ENCODE measurements at places on chromosomes 5 and 9.

- no peak for DNase-seq
Measured at GRCh38 chr5:108263338-108263737, 118.6 kb downstream of the FBXL17 start.

GRCh38 chr9:77922591-77922990, 109.0 kb downstream of the GNAQ start:
- no peak for DNase-seq

- no peak for DNase-seq
Measured at GRCh38 chr9:111037708-111038330, 451 bp downstream of the LPAR1 start.

DNA sequence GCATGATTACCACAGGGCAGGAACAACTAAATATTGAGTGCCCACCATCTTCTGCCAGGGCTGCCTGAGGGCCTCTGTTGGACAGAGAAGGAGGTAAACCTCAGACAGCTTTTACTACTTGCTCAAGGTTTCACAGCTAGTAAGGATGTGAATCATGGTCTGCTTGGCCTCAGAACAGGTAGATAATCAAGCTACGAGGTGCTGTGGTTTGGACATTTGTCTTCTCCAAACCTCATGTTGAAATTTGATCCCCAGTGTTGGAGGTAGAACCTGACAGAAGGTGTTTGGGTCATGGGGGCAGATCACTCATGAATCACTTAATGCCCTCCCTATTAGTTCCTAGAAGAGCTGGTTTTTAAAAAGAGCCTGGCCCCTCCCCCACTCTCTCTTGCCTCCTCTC, 541.2 kb upstream of the TRPC7 start:
- DNase-seq: no peak

DNA sequence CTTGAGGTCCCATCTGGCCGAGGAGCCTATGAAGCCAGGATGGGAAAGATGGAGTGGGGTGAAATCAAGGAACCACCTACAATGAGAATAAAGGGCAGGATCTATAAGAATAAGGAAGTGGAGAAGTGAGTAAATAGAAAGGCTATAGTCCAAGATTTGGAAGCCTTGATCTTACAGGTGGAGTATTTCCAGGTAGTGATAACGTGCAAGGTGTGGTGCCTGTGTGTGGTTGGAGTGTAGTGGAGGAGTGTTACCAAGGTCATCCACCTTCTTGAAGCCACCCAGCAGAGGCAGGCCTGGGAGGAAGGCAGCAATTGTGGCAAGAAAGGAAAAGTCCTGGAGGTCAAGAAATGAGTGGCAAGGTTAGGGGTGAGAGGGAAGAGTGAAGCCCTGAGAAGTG, 72.9 kb downstream of the IQGAP2 start:
- no peak for DNase-seq

- no peak for DNase-seq
Measured at GRCh38 chr5:144179226-144179625, 8.6 kb downstream of the KCTD16 start.

GRCh38 chr9:126440940-126441339, 114.3 kb downstream of the MVB12B start:
- DNase-seq: no peak

DNA sequence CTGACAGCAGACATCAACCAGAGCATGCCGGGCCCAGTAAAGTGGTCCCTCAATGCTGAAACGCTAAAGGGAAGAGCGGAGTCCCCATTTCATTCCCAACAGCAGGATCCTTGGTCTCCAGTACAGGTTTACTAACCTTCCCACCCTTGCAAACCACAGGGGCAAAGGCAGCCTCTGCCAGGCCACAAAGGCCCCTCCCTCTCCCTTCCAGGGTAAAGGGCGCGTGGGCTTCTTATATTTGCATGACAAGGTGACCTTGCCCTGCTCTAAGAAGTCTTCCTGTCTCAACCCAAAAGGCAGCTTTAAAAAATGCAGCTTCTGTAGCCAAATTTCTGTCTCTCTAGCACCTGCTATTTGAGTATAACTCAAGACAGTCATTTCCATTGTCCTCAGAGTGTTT, 131.5 kb upstream of the PTCH1 start:
- DNase-seq: no peak

- DNase-seq: no peak
Measured at GRCh38 chr9:73613092-73613701, 461.5 kb downstream of the ANXA1 start.

DNA sequence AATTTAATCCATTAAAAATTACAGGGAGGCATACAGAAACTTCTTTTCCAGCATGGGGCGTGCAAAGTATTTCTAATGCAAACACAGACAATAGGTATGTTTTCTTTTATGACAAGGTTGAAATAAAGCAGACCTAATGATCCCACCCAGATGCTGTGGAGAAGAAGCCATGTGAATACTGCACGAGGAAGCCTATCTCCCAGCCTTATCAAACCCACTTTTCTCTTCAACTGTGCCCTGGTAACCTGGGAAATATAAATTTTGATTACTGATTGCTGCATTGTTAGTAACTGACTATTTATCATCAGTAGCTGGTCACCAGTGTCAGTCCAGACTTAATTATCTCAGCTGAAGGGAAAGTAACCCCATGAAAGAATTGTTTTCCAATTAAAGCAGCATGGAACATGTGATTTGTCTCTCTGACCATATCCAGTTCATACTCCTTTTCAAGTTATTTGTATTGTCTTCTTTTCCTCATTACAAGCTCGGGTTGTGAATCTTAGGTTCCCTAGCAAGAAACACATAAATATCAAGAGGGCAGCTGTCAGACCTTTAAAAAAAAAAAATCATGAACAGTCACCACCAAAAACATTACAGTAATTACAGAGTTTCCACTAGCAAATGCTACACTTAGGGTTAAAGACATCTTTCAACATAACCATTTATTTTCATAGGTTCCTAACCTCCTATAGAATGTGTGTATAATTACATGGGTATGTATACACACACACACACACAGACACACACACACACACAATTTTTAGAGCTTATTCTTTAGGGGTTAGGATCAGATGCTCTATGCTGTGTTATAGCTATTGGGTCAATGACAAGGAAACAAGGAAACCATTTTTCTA, 50.3 kb downstream of the SEMA6A start:
- no peak for DNase-seq

DNA sequence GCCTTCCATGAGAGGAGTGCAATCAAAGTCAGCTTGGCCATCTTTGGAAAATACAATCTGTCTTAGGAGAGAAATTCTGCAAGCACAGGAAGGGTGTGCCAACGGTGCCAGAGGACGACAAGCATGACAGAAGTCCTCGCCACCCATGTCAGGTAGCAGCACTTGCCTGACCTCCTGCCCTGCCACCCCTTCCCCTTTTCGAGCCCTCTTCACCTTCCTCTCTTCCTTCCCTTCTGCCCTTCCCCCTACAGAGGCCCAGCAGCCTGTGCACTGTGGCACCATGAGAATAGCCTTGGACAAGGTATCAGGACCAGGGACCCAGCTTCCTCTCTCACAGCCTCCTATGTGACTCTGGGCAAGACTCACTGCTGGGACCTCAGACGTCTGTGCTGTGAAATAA, 5.3 kb upstream of the UBE2QL1 start:
- no peak for DNase-seq

GRCh38 chr5:144469106-144469505, 298.4 kb downstream of the KCTD16 start:
- no peak for DNase-seq

DNA sequence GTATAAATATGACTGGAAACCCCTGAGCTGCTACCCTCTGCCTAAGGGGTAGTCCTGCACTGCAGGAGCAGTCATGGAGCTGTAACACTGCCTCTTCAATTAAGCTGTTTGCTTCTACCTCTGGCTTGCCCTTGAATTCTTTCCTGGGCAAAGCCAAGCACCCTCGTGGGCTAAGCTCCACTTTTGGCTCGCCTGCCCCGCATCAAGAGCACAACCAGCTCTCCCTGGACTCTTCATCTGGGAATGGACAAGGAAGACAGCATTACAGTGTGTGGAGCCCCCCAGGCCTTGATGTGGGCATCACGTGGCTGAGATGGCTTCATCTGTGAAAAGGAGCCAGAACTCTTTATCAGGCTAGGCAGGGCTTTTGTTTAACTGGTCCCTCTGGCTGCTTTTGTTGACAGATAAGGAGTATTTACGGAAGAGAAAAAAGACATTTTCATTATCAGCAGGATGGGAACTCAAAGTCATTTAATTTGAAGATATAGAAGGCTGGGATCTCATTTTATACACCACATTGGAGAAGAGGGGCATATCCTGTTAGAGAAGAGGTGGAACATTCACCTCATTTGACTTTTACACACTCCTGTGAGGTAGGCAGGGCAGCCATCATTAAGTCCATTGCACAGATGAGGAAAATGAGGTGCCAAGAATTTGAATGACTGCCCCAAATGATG, 137.8 kb downstream of the SEMA6A start:
- no peak for DNase-seq

DNA sequence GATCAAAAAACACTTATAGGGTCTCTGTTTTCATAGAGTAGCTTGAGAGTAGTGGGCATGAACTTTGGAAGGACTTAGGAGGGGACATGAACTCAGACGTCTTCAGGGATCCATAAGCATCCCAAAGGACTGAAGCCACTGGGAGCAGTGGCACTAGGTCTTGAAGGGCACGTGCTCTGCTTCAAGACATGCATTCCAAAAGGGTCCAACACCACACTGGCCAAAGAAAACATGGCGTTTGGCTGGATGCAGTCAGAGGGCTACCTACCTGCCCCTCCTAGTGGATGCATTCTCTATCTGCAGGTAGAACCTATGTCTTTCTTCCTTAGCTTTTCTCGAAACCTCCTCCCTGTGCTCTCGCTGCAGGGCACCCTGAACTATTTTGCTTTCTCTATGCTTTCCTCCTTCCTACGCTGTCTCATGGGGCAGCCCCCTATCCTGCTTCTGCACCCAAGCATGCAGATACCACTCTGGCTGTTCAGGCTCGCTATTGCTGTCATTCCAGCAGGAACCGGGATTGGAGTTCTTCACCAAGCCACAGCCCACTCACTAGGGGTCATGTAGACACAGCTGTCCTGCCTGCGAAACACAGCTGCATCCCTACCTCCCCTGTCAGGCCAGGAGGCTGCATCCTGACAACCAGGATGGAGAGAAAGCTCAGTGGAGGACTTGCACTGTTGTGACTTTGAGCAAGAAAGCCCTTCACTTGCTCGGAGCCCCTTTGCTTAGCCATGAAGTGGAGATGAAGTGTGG, 11.9 kb downstream of the FAM240B start:
- DNase-seq: no peak

GRCh38 chr5:133508845-133509741, 103.2 kb downstream of the FSTL4 start:
- DNase-seq: no peak

- DNase-seq: no peak
Measured at GRCh38 chr5:16935231-16936149, 598 bp downstream of the MYO10 start.

DNA sequence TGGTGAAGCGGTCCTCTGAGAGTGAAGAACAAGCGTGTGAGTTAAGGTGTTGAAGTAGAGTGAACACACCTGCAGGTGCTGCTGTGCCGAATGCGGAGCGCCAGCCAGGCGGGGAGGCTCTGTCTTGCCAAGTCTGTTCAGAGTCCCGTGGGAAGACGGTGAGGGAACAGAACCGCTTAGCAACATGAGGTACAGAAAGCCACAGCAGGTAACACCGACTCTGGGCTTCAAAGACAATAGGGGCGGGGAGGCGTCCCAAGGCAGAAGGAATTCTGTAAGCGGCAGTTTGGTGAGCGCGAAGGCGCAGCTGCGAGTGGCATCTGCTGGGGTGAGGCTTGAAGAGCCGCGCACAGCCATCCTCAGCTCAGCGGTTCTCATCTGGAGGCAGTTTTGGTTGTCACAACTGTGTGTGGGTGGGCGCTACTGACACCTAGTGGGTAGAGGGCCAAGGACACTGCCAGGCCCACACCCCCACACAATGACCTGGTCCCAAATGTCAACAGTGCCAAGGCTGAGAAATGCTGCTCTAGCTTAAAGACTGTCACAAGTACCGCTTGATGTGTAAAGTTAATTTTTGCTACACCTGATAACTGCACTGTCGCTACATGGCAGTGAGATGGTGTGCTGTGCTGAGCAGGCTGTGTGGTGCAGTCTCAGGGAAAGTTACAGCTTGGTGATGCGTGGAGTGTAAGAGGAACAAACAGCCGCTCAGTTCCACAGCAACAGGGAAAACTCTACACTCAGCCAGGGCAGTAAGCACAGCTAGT, 67.4 kb upstream of the TBC1D9B start:
- DNase-seq: peak; percentile 8

- DNase-seq: no peak
Measured at GRCh38 chr9:127225801-127226625, 38.6 kb upstream of the GARNL3 start.

- no peak for DNase-seq
Measured at GRCh38 chr5:87116825-87117512, 150.7 kb upstream of the RASA1 start.

- DNase-seq: no peak
Measured at GRCh38 chr5:149414405-149415065, 35.4 kb upstream of the IL17B start.

DNA sequence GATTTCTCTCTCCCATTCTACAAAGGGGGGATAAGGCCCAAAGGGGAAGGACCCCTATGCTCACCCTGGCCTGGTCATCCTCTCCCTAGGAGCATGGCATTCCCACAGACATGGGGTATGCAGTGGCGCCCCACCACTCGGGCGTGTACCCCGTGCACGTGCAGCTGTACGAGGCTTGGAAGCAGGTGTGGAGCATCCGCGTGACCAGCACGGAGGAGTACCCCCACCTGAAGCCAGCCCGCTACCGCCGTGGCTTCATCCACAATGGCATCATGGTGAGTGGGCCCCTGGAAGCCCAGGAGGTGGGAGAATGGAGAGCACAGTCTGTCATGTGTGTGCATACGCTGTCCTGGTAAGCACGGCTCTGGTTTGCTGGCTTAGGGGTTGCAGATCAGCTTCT, 27.7 kb downstream of the NDST1 start:
- DNase-seq: no peak

- DNase-seq: no peak
Measured at GRCh38 chr5:56299212-56299611, 66.1 kb upstream of the ANKRD55 start.

DNA sequence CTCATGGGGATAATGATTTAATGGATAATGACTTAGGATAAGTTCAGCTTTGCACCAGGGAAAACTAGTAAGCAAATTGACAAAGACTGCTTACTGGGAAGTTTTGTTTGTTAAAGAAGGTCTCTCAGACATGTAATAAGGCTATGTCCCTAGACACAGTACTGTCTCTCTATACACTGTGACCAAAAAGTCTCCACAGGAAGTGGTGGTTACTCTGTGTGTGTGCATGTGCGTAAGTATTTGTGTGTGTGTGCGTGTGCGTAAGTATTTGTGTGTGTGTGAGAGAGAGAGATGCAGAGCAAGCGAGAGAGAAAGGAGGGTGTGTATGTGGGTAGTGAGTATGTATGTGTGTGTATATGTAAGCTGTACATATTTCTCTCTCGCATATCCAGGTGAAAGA, 229.6 kb downstream of the GLIS3 start:
- DNase-seq: no peak

DNA sequence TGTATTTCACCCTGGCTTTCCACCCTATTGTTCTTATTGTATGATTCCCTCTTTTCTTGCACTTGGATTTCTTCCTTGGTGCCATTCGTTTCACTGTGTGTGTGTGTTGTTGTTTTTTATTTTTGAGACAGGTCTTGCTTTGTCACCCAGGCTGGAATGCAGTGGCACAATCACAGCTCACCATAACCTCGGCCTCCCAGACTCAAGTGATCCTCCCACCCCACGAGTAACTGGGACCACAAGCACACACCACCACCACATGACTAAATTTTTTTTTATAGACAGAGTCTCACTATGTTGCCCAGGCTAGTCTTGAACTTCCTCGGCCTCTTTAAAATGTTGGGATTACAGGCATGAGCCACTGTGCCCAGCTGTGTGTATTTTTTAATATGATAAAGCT, 72.0 kb downstream of the MLLT3 start:
- DNase-seq: no peak
